Endothelial cell of coronary artery (primary cell): ENCODE measurements at places on chromosomes 16 and 17. TPM values are rescaled to one million over a fixed set of nuclear protein-coding genes. Genes with fewer than 3 reads are reported as not detected.

The HOXB13 gene
- total RNA-seq: not detected in 2 replicates

The ABCC11 gene
- total RNA-seq: under 0.01 and 0.09 TPM in 2 replicates

The SCNN1G gene
- not detected in 2 replicates for total RNA-seq

The CD300C gene
- total RNA-seq: not detected in 2 replicates

The ATP2A1 gene
- total RNA-seq: 0.09 and 0.56 TPM in 2 replicates

The CCDC144A gene
- 1.2 and 27.3 TPM in 2 replicates for total RNA-seq

The EME1 gene
- total RNA-seq: 3.6 and 4.0 TPM in 2 replicates

The HP gene
- total RNA-seq: not detected in 2 replicates

The CSH1 gene
- total RNA-seq: not detected in 2 replicates

The TP53TG3F gene
- total RNA-seq: not detected in 2 replicates
